ENCODE measurements at places on chromosomes 2 and 18.

GRCh38 chr2:155846259-155846658, 486.3 kb downstream of the NR4A2 start:
- DNase-seq, result no peak

DNA sequence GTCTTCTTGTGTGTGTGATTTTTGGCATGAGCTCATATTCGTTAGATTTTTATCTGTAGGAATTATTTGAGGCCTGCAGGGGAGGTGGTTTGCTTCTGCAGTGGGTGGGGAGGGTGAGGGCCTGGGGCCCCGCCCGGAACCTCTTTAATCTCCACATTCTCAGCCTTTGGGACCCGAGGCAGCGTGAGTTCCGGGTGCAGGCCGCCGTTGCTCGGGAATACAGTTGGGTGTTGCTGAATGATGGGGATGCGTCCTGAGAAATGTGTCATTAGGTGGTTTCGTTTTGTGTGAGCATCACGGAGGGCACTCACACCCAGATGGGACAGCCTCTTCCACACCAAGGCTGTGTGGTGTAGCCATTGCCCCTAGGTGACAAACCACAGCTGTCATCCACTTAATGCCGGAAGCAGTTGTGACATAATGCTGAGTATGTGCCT, 13.7 kb upstream of the GAL3ST2 start:
- DNase-seq, result no peak

DNA sequence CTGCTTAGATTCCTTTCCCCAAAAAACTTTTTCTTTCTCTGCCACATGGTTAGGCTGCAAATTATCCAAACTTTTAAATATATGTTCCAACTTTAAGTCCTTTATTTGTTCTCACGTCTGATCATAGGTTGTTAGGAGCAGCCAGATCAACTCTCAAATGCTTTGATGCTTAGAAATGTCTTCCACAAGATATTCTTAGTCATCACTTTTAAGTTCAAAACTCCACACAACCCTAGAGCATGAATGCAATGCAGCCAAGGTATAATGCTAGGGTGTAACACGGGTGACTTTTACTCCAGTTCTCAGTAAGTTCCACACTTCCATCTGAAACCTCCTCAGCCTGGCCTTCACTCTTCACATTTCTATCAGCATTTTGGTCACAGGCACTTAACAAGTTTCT, 987.5 kb downstream of the DCDC2C start:
- no peak for DNase-seq

GRCh38 chr18:5770176-5770575, 125.1 kb downstream of the TMEM200C start:
- DNase-seq, result no peak

GRCh38 chr2:24247592-24247991, 72.7 kb downstream of the FAM228A start:
- no peak for DNase-seq

- DNase-seq, result no peak
Observed at GRCh38 chr2:85878719-85879370, 9.9 kb downstream of the ST3GAL5 start.

- no peak for DNase-seq
Observed at GRCh38 chr2:190179754-190180312, 117.3 kb upstream of the MSTN start.

DNA sequence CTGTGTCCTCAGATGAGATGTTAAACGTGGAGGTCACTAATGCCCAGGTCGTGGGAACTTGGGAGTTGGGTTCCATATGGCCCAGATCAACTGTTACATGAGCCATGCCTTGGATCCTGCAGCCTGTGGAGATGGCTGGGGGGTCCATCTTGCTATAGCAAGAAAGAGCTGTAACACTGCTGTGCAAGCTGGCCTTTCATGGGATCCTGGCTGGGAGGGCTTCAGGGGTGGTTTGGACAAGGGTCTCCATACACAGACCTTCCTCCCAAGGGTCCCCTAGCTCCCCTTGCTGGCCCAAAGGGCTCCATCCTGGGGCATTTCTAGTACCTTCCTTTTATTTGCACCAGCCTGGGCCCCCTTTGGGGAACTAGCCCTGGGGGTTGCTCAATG, 337.7 kb downstream of the DYSF start:
- no peak for DNase-seq

- no peak for DNase-seq
Observed at GRCh38 chr18:23857756-23858155, 156.8 kb upstream of the TTC39C start.

DNA sequence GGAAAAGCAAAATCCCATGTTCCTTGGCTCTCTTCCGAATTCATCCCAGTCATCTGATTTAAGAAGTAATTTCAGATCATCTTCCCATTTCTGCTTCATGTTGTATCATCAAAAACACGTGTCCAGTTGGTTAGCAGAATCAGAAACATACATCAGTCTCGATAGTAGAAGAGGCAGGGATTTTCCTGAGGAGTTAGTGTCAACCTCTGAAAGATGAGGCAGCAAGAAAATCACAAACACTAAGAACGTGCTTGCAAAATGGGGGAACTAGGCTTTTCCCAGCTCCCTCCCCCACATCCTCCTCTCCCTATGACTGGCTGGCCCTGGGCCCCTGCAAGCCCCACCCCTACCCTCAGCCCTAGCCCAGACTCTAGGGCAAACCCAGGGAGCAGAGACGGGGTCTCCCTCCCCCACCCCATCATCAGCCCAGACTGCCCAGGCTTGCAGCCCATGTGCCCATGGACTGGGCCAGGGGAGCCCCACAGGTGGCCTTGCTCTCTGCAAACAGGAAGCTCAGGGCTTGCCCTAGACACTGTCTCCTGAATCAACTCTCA, 161.0 kb upstream of the ID2 start:
- no peak for DNase-seq

GRCh38 chr2:225464346-225465025, 65.0 kb downstream of the NYAP2 start:
- DNase-seq, result no peak

DNA sequence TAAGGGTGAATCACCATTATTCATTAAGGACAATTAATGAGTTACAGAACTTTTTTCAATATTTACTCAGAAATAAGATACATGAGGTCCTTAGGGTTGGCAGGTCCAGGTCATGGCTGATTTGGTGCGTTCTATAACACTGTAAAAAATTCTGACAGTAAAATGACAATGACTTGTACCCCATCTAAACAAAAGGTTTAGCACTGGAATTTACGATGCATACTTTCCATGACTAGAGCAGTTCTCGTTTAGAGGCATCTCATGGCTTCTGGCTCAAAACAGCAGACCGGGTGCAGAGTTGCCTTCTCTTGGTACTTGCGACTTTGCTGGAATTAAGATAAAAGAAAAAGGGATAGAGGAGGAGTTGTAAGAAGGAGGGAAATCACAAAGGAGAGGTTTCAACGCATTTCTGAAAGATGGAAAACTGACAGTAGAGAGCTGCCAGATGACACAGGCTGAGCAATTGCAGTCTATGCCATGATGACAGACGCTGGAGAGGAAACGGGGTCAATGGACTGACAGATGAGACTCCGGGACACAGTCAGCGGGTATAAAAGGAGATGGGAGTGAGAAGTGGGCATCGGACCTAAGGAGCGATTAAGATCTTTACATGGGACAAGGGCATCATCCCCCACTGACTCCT, 4.1 kb upstream of the CYS1 start:
- no peak for DNase-seq

DNA sequence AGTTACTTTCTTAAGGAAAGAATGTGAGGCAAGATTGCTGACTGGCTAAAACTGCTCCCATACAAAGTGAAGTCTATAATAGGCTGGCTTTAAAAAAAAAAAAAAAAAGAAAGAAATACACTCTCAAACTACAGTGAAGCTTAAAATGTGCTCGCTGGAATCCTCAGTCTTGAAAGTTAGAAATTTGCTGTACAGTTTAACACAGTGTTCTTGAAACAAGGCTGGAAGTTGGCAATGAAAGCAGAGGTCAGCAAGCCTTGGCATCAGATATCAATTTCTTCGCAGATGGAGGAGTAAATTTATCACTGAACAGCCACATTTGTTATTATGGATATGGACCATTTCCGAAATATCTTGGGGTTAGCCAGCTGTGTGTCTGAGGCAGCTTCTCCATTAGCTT, 392.9 kb downstream of the ZNF516 start:
- DNase-seq, result no peak

DNA sequence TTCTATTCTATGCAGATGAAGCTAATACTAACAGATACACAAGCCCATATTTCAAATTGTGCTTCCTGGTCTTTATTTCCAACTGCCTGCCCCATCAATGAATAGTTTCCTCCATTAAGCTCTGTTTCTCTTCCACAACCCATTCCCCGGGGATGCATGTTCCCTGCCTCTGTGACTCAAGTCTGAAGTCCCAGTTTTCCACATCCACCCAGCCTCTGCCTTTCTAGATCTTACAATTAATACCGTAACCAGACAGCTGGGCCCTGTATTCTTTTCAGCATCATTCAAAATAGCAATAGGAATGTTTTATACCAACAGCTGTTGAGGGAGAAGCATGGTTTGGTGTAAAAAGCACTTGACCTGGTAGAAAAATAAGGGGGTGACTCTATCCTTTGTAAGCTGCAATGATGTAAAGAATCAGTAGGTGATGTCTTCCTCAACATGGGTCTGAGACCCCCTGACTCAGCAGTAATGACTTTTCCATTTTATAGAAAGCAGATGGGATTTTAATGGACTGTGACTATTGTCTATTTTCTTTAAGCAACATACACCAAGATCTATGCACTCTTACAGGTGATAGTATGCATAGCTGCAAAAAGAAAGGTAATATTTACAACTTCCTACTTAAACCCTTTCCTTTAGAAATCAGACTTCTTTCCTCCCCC, 46.1 kb upstream of the DAPL1 start:
- DNase-seq, result no peak
